ENCODE measurements at places on chromosomes 4 and X. TPM values are rescaled to one million over a fixed set of nuclear protein-coding genes. Genes with fewer than 3 reads are reported as not detected.

DNA sequence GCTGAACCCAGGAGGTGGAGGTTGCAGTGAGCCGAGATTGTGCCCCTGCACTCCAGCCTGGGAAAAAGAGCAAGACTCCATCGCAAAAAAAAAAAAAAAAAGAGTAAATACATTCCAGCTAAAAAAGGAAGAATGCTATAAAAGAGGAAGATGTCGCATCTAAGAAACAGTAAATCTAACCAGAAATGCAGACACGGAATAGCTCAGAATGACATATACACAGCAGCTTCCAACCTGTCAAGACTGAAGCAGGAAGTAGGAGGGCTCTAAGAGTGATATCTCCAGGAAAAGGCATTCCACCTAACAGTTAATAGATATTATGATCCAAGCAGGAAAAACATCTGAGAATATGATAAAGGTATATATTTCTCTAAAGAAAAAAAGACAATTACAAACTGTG, 16.0 kb downstream of the CLOCK start:
- DNase-seq, result no peak

Gene PKD2
- 4.0 TPM for total RNA-seq

DNA sequence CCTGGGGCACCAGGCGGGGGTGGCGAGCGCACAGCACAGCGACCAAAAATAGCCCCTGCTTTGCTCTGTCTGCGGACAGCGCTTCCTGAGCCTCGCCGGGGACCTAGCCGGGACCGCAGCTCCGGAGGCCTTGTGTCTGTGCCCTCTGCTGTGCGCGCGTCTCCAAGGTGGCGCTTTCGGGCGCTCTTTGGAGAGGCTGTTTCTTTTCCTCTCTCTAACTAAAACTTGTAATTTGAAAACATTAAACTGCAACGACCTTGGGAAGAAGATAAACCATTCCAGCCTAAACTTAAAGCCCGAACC, 3.4 kb downstream of the ARX start:
- DNase-seq, result no peak

- no peak for DNase-seq
These were observed 5.4 kb upstream of the ASB5 start for GRCh38 chr4:176274441-176274840.

Gene CXCL9
- total RNA-seq, result 0.14 TPM

Gene LRIT3
- total RNA-seq, result 0.14 TPM

GRCh38 chr4:104818579-104818978, 323.9 kb upstream of the CXXC4 start:
- DNase-seq, result no peak

Data from activated CD4-positive, alpha-beta memory T cell treated with anti-CD3 and anti-CD28 coated beads for 36 hours (primary cell).